ENCODE measurements at places on chromosomes 16 and 17. TPM values are rescaled to one million over a fixed set of nuclear protein-coding genes. Genes with fewer than 3 reads are reported as not detected.
A peak's percentile ranks its signal among the peaks of the same experiment; 100 is the strongest.

Gene FTSJ3
- total RNA-seq, result 38.6 TPM

Gene GLIS2
- total RNA-seq, result 19.3 TPM

DNA sequence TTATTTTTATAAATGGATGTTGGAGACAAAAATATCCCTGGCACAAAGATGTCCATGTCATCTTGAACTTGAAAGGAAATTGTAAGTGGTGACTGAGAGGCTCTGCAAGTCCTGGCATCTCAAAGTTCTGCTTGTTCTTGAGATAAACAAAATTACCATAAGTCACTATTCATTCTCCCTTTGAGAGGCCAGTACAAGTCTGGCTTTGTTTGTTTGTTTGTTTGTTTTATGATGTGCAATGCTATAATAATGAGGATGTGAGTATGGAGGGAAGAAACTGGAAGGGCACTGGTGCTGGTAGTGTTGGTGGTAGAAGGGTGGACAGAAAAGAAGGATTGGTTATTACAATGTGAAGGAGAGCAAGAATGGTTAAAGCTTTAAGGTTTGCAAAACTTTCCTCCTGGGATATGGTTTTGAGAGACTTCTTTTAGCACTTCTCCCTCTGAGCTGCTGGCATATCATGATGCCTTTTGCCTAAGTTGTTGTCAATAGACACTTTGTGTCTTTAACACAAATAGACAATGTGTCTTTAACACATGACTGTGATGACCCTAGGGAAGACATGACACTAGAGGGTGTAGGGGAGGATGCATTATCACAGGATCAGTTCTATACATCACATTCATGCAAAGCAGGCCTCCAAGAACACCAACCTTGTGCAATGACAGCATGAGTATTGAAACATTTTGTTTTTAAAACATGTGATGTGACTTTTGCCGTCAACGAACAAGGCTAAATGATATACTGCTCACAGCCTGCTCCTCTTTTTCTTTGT lies 880.5 kb upstream of the GOT2 start:
- no peak for DNase-seq

GRCh38 chr17:62690168-62690897 lies 62.9 kb downstream of the MRC2 start:
- DNase-seq, result no peak

DNA sequence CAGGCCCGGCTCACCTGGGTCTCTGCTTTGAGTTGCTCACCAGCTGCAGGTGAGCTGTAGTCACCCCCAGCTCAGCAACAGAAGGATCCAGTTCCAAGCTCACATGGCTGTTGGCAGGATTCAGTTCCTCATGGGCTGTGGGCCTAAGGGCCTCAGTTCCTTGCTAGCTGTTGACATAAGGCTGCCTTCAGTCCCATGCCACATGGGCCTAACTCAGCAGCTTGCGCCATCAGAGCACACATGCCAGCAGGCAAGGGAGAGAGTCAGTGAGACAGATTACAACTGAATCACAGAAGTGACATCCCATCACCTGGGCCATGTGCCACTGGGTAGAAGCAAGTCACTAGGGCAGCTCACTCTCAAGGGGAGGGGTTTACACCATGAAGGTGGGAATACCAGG lies 24.7 kb downstream of the PSMD7 start:
- DNase-seq, result peak; percentile 45
